ENCODE measurements at places on chromosomes 7 and 10.

- DNase-seq: no peak
Measured at GRCh38 chr10:93806903-93807302, 49.2 kb downstream of the LGI1 start.

DNA sequence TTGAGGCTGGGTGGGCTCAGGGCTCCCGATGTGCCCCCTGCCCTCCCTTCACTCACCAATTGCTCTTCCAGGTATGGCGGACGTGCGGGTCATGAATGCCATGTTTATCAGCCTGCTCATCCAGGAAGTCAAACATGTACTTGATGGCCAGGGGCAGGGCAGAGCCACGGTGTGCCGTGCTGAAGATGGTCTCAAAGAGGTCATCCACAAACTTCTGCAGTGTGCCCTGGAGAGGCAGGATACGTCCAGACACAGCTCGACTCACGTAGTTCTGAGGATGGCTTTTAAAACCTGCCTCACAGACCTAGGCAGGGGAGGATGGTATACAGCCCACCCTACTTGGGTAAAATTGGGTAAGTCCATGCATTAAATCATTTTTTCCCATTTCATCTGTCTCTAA lies 431.2 kb downstream of the PLXNA4 start:
- DNase-seq: no peak

GRCh38 chr7:158252837-158253669 lies 334.6 kb downstream of the PTPRN2 start:
- DNase-seq: no peak

- no peak for DNase-seq
Measured at GRCh38 chr10:73460897-73461296, 27.5 kb upstream of the MSS51 start.

- DNase-seq: no peak
Measured at GRCh38 chr7:4450483-4450882, 231.6 kb upstream of the FOXK1 start.

DNA sequence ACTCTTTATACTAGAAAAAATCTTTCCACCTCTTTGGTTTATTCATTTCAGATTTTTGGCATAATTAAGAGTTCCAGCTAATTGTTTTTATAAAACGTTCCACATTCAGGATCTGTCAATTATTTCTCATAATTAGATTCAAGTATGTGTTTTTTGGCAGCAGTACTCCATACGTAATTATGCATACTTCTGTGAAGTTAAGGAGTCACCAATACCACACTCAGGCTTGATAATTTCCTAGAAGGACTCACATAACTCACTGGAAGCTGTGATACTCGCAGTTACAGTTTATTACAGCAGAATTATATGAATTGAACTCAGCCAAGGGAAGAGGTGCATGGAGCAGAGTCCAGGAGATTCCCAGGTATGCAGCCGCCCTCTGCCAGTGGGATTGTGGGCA lies 290.5 kb upstream of the AKR1E2 start:
- DNase-seq: no peak

DNA sequence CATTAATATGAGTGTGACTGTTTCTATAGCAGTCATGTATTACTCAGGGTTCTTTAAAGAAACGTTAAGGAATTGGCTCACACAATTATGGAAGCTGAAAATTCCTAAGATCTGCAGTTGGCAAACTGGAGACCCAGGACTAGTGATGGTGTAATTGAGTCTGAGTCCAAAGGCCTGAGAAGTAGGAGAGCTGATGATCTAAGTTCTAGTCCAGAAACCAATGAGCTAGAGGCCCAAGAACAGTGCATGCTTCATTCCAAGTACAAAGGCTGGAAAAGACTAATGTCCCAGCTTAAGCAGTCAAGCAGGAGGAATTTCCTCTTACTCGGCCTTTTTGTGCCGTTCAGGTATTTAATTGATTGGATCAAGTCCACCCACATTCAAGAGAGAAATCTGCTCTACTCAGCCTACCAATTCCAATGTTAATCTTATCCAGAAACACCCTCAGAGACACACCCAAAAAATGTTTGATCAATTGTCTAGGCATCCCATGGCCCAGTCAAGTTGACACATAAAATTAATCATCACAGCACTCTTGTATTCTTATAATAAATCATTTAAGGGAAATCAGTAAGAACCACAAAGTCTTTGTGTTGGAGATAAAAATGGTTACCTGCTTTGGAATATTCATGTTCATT lies 312.1 kb downstream of the PRKG1 start:
- DNase-seq: no peak

DNA sequence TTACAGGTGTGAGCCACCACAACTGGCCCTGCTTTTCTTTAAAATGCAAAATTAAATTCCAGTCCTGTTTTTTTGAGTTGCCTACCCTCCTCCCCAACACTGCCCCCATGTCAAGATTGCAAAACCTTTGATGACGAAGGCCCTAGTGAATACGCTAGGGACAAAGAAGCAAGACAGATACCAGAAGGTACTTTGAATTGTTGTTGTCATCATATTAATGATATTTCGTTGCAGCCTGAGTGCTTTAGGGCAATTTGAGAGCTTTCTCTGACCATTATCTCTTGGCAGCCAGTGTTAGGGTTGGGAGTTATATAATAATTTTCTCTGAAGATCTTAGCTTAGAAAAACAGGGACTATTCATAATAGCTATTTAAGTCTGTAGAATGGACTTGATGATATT lies 7.1 kb downstream of the CCSER2 start:
- no peak for DNase-seq

DNA sequence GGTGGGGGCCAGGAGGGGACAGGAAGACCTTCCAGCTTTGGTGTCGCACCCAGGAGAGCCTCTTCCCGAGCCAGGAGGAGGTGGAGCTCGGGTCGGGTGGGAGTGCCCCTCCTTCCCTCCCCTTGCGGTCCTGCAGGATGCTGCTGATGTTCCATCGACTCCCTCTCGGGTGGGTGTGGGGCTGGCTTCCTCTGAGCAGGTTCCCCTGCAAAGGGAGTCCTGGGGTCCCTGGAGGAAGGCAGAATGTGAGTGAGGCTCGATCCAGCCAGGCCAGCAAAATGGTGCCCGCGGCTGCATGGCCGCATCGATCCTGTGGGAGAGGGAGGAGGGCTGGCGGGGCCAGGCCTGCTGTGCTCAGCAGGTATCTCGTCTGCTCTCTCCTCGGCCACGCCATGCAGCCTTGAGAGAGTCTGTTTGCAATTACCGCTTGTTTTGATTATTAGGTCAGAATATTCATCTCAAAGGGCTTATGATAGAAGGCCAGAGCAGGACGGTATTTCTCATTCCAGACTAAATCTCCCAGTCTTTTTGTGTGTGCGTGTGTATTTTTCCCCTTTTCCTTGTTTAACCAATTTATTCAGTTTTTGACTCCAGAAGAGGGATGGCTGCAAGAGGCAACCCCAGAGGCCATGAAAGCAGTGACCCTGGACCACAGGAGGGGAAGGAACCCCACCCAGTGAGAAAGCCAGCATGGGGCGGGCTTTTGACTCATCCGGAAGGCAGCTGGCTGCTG lies 137.3 kb upstream of the ZMIZ1 start:
- no peak for DNase-seq

- DNase-seq: no peak
Measured at GRCh38 chr7:70614237-70615045, 517.5 kb upstream of the GALNT17 start.

- no peak for DNase-seq
Measured at GRCh38 chr7:40850017-40850416, 715.2 kb downstream of the SUGCT start.

- no peak for DNase-seq
Measured at GRCh38 chr10:63780101-63780500, 258.9 kb downstream of the REEP3 start.

GRCh38 chr10:71191019-71191418 lies 21.4 kb upstream of the UNC5B start:
- no peak for DNase-seq

DNA sequence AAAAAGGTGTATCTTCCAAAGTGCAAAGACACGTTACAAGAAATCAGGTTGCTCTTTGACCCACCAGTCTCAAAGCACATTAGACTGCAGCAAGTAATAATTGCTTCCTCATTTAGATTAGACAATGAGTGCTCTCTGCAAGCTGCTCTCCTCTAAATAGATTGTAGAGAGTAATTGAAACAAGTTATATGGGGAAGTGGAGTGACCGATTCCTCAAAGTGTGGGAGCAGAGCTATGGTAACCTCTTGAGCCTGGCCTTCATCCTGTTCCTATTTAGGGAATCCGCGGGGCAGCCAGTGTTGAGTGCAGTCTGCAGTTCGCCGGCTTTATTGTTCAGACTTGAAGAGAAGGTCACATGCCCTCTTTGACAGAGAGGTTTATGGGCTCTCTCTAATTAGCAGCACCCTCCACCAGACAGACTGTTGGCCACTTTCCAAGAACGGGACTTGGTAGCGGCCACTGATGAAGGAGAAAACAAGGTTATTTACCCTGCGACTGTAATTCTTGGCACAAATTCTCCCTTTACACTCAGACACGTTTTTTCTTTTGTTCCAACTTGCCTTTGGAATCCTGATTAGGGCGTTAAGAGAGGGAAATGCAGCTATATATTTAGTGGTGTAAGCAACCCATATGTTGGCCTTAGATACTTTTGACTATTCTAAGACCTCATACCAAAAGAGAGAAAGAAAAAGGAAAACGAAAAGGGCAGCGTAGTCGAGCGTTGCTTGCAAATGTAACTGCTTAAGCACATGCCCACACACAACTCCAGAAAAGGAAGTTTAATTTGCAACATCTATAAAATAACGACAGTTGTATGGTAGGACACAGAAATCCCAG lies 107.5 kb downstream of the REEP3 start:
- DNase-seq: peak; percentile 13

- no peak for DNase-seq
Measured at GRCh38 chr7:33748793-33749192, 156.5 kb upstream of the BMPER start.

GRCh38 chr7:156155988-156156733 lies 343.9 kb upstream of the SHH start:
- no peak for DNase-seq

DNA sequence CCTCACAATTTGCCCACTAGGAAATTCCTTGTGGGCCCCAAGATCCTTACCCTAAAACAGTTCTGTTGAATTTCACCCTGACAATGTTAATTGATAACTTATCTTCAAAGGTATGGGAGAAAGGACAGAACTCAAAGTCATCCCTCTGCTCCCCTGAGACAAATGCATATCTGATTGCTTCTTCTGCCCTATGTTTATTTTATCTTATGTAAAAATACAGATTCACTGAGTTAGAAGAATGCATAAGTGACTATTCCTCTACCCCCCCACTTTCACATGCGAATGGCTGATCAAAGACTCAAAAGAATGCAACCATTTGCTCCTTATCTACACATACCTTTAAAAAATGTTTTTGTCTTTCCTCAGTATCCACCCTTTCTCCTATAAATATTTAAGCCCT lies 235.7 kb upstream of the SEMA3C start:
- DNase-seq: no peak

DNA sequence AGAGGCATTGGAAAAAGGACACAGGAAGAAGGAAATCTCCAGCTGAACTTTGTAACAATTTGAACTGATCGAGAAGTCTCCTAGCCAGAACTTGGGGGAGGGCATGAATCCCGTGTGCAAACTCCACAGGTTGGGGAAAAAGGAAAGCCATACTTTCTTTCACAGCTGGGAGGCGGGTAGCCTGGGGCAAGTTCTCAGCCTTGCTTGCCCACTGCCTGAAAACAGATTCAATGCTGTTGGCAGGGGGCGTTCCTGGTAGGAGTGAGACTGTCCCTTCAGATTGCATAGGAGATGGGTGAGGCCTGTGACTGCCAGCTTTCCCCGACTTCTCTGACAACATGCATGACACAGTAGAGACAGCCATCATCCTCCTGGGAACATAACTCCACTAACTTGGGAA lies 289.1 kb upstream of the PHF14 start:
- no peak for DNase-seq

DNA sequence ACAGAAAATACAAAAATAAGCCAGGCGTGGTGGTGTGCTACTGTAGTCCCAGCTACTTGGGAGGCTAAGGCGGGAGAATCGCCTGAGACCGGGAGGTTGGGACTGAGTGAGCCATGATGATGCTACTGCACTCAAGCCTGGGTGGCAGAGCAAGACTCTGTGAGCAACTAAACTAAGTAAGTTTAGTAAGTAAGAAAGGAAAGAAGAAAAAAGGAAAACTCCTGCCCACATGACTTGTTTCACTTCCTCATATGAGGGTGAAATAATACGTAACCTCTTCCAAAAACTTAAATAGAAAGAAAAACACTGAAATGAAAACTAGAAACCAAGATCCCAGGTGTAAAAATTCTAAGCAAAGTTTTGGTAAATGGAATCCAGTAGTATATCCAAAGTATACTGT lies 79.6 kb downstream of the LARP4B start:
- no peak for DNase-seq

DNA sequence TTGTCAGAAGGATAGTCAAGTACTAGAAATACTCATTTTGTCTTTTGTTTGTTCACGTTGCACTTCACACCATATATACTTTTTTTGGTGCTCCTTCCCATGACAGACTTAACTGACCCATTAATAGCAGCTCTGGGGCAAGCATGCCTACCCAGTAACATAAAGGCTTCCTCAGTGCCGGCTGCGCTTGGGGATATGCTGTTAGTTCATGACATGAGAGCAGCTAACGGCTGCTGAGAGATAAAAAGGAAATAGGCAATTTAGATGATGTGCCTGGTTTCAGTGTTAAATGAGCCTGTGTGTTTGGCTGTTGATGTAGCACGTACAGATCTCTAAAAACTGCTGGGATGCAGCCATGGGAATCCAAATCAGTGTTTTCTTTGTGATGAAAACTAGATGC lies 86.4 kb downstream of the TAX1BP1 start:
- DNase-seq: no peak

GRCh38 chr7:90833443-90833842 lies 237.3 kb downstream of the CDK14 start:
- DNase-seq: no peak

DNA sequence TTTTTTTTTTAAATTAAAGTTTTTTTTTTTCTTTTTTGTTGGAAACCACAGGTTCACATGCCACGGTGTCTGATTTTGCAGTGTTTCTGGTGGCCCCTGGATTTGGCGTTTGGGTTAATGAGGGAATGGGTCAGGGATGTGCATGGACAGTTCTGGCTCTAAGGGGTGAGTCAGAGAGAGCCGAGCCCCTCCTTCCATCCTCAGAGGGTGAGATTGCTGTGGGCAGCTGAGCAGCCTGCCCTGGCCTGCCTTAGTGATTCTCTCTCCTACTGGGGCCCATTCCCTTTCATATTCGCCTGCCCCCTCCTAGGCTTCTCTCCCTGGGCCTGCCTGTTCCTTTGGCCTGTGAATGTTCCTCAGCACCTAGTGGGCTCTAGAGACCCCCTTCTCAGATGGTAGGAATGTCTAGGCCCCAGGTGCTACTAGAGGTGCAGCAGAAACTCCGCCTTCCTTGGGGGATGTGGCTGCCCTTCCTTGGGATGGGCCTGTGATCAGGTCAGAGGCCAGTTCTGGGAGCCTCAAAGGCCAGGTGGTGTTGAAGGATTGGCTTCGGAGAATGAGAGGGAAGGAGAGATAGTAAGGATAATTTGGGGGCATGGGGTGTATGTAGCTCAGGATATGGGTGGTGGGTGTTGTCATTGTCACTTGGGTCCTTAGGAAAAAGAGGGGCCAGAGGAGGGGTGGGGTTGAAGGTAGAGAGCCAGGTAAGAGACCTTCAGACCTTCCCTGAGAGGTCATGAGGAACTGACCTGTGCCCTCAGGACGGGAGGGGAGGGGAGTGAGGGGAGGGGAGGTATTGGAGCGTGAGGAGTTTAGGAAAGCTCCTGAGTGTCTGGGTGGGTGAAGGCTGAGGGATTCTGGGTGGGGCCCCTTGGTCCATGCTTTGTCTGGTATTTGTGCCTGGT lies 19.8 kb downstream of the TSPAN14 start:
- DNase-seq: no peak
